ENCODE measurements at places on chromosomes 7 and 10.

- DNase-seq, result no peak
These were observed 100.1 kb downstream of the HIP1 start for GRCh38 chr7:75638594-75639070.

- DNase-seq, result no peak
These were observed 4.2 kb downstream of the FEZF1 start for GRCh38 chr7:122300211-122300932.

- no peak for DNase-seq
These were observed 77.0 kb upstream of the SEMA3A start for GRCh38 chr7:84271543-84271942.

DNA sequence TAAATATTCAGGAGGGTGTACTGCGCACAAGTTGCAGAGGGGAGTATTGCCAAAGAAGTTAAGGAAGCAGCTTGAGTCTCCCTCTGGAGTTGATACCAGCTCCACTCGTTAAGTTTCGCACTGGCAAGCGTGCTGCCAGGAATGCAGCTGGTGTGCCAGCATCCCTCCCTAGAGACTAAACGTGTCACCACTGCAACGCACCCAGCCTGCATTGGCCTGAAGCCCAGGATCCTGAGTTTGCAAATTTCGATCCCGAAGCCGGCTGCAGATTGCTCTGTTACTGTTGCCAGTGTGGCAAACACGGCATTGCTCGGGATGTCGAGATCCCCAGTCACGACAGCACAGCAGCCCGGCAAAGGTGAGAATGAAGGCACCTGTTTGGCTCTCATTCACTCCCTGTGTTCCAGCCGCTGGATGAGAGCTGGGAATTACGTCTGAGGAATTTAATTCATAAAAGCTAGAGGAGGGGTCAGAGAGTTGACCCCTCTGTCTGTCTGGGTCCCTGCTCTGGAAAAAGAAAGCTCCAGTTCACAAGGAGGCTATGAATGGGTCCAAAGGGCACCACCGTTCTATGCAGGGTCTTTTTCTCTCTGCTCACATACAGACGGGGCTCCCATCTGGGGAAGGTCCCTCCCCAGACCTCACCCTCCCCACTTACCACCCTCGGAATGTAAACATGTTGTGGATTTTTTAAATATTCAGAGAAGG is 61.0 kb downstream of the NRP1 start:
- DNase-seq, result no peak

- DNase-seq, result no peak
These were observed 88.8 kb downstream of the DNMBP start for GRCh38 chr10:99920901-99921300.

DNA sequence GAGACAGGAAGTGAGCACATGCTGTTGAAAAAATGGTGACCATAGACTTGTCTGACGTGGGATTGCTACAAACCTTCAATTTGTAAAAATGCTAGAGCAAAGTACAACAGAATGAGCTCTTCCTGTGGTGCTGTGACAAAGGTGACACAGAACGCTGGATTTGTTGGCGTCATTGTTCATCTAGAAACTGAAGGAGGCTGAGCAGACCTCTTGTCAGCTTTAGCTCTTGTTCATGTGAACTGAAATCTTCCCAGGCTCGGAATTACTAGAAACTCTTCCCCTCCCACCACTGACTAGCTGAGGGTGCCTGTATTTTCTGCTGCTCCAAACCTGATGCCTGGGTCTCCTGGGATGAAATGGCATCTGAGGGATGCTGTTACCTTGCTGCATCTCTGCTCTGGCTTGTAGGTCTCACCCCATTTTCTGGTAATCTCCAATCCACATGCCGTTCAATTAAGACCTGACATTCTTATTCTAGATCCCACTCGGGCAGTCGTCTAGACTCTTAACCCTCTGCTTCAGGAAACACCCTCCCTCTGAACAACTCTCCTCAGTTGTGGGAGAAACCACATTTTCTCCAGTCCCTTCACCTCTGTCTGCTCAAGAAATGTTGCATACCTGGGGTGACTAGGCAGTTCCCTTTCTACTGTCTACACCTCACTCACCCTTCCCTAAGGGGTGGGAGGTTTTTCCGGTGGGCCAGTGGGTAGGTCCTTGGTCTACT is 349.3 kb downstream of the CXCL12 start:
- DNase-seq, result no peak

- DNase-seq, result peak; percentile 90
These were observed 17.8 kb upstream of the PDLIM1 start for GRCh38 chr10:95308389-95309302.

GRCh38 chr10:118332948-118333710 is 9.0 kb downstream of the FAM204A start:
- DNase-seq, result no peak

- DNase-seq, result peak; percentile 9
These were observed 163.1 kb upstream of the NPVF start for GRCh38 chr7:25391295-25391861.

DNA sequence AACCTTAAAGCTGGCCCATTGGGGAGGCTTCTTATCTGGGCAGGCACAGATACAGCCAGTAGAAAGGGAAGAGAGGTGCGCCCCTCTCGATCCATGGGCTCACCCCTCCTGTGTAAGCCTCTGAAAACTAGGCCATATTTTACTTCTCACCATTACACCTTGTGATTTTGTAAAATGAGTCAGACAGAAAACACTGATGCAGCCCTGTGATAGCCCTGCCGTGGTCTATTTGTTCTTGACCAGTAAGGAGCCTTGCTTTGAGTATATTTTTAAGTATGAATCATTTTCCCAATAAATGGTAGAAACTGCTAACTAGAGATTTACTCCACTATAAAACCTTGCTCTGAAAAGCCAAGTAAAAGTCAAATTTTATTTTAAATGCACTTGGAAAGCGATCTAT is 329.8 kb upstream of the MBL2 start:
- no peak for DNase-seq

DNA sequence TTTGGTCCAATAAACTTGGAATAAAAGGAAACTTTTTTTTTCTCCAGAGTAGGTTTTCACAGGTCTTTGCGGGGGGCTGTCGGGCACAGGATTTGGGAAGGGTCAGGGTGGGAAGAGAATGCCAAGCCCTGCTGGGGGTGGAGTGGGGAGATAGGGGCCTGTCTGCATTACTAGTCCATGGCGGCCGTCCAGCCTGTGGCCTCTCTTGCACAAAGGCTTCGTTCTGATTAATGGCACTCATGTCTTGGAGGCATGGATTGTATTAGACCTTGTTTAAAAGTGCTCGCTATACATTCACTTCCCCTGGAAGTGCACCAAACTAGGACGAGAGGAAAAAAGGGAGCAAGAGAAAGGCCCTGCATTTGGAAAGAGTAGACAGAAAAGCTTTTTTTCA is 37.2 kb downstream of the LRMDA start:
- DNase-seq, result no peak

- DNase-seq, result no peak
These were observed 274.6 kb upstream of the HABP2 start for GRCh38 chr10:113278221-113278620.

DNA sequence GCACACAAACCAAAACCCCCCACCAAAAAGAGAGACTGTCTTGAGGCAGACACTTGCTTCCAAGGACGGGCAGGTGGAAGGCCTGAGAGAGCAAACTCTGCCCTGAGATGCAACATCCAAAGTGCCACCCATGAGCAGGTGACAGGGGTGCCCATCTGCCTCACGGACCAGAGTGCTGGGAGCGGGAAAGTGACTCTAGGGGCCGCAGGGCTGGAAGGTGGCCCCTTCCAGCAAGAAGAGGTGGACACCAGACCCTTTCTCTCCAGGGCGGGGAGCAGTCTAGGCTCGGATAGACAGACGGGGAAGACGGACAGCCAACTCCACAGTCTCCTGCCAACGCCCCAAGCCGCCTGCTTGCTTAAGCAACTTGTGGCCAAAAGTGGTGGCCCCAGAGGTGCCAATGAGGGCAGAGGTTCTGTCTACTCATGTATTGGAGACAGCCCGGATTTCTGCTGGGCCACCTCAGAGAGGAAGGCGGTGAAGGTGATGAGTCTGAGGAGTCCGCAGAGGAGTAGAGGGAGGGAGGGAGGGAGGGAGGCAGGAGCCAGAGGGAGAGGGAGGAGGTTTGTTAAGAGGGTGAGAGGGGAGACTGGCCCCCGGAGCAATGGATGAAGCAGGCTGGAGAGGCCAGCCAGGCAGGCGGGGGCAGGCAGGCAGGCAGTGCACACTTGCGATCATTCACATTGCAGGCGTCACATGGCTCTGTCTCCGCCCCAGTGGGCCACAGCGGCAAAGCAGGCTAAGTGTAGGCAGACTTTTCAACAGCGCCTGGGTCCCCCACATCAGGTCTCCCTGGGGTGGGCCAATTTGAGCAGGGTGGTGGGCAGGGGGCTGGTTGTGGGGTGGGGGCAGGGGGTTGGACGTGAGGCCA is 65.6 kb downstream of the SLC29A4 start:
- DNase-seq, result no peak

GRCh38 chr10:14717552-14717951 is 57.1 kb downstream of the FAM107B start:
- DNase-seq, result no peak

DNA sequence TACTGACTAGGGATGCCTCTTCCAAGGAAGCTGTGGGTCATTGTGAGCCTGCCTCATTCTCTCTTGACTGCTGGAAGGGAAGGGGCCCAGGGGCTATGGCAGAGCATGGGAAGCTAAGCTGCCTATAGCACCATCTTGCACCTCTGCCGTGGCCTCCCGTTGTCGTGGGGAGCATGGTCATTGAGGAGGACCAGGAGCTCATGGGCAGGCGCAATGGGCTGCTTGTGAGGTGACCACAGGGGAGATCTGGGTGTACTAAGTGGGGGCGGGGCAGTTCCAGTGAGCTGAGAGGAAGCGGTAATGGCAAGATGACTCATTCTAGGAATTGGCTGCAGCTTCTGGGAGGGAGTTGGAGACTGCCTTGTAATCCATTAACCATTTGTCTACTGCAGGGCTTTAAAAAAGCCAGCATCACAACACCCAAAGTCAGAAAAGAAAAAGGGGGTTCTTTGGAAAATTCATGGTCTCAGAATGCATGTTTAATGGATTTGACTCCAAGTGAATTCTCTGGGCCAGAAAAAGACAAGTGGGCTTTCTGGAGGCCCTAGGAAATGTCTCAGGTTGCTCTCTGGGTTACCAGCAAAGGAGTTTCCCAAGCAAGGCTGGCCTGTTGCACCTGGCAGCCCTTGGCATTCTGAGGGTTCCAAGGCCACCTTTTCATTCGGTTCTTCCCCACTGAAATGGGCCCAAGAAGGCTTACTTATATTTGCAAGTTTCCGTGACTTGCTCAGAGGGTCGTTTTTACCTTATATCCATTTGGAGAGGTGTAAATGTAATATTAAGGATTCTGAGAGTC is 3.6 kb downstream of the DUSP5 start:
- DNase-seq, result peak; percentile 84

GRCh38 chr10:5885619-5886018 is 4.1 kb downstream of the ANKRD16 start:
- no peak for DNase-seq

DNA sequence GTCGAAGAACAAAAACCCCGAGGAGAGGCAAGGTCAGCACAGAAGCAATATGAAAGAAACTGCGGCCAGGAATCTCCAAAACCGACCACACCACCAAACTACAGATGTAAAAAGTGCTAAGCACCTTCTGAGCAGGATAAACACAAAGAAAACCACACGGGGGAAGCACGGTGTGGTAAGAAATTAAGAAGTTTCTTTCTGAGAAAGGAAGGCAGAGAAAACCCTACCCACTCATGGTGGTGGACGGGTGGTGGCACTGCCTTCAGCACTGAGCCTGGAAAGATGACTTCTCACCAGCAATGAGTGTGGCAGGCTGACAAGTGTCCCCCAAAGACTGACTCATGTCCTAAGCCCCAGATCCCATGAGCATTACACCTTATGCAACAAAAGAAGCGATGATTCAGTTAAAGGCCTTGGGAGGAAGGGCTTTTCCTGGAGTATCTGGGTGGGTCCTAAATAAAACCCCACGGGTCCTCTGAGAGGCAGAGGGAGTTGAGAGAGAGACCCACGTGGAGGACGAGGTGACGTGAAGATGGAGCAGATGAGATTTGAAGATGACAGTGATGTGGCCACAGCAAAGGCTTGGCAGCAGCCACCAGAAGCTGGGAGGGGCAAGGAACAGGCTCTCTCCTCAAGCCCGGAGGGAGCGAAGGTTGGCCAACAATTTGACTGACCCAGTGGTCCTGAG is 124.9 kb downstream of the DLG5 start:
- DNase-seq, result no peak

DNA sequence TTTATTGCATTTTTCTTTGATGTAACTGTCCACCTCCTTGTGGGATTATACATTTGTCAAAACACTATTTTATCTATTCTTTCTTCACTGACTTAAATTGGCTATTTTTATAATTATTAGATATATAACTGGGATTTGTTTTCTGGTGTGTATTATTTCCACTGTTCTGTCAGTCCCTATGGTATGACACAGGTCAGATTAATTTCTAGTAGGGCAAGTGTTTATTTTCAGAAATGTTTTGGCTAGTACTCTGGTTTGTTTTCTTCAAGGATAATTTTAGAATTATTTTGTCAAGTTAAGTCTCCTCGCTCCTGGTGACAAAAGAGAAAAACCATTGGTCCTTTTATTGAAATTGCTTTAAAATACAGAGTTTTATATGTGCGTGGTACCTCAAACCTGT is 91.3 kb downstream of the MPLKIP start:
- DNase-seq, result no peak

DNA sequence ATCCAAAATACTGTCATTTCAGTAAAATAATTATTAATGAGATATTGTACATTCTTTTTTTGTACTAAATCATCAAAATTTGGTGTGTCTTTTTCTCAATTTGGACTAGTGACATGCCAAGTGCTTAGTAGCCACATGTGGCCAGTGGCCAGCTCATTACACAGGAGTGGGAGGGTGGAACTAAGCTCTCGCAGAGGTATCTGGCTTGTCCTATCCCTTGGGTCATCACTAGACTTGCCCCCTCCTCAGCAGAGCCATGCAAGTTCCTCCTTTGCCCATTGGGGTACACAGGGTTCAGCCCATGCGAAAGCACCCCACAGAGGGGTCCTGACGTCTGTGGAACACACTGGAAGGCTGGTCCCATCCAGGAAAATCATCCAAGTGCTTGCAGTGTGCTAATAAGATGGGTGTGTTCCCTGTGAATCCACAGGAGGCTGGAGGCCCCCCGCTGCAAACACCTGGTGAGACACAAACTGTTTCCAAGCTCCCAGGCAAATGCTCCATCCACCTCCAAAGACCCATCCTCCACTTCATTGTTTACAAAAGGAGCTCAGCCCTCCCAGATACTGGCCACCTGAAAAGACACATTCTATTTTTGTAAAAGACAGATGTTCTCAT is 1.3 kb downstream of the ARHGAP22 start:
- no peak for DNase-seq

- no peak for DNase-seq
These were observed 94.7 kb downstream of the ZNRF2 start for GRCh38 chr7:30379131-30379530.

GRCh38 chr10:47144525-47144924 is 155.5 kb upstream of the GDF10 start:
- DNase-seq, result no peak

DNA sequence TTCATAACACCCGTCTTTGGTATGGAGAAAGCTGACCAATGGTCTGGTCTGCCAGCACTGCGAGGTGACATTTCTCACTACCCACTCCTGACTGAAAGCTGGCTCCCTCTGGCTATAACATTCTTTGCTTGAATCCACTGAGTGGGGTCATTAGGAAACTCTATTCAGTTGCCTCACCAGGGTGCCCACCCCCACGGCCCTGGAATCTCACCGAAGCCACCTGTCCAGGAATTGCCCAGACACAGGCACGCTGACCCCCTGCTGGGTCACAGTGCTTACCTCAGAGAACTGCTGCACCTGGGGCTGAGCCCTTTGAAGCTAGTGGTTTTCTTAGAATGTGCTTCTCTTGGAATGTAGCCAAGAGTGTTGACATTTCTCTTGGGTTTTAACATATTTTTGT is 28.6 kb downstream of the HECW1 start:
- DNase-seq, result peak; percentile 71

Data from smooth muscle cell of the brain vasculature (primary cell).